ENCODE measurements at places on chromosomes 5 and 9. TPM values are rescaled to one million over a fixed set of nuclear protein-coding genes. Genes with fewer than 3 reads are reported as not detected.

The TAF11L10 gene
- total RNA-seq: not detected

The WHRN gene
- 10.1 TPM for total RNA-seq

The DMRT3 gene
- not detected for total RNA-seq

The SPATA31C1 gene
- not detected for total RNA-seq

The POU5F2 gene
- 1.7 TPM for total RNA-seq

The IFNA13 gene
- total RNA-seq: not detected

The BARX1 gene
- total RNA-seq: not detected

The RGS7BP gene
- not detected for total RNA-seq

The LVRN gene
- not detected for total RNA-seq

The LURAP1L gene
- not detected for total RNA-seq

The PLAC8L1 gene
- total RNA-seq: not detected

The SLC30A5 gene
- total RNA-seq: 50.2 TPM

The TMC1 gene
- not detected for total RNA-seq

The MEF2C gene
- 0.39 TPM for total RNA-seq

The IL9 gene
- total RNA-seq: not detected

The ENTR1 gene
- 85.9 TPM for total RNA-seq

The DTWD2 gene
- total RNA-seq: 3.5 TPM

The DOCK8 gene
- total RNA-seq: 315 TPM

The EIF4E1B gene
- total RNA-seq: not detected

The PTGES gene
- not detected for total RNA-seq

The NIM1K gene
- total RNA-seq: 0.28 TPM

The RLN1 gene
- total RNA-seq: 5.9 TPM
